Activated T-cell treated with anti-CD3 and anti-CD28 coated beads, Interleukin-2, amount 50 U/mL, for 1 hour (primary cell): ENCODE measurements at places on chromosomes 3 and 15.

DNA sequence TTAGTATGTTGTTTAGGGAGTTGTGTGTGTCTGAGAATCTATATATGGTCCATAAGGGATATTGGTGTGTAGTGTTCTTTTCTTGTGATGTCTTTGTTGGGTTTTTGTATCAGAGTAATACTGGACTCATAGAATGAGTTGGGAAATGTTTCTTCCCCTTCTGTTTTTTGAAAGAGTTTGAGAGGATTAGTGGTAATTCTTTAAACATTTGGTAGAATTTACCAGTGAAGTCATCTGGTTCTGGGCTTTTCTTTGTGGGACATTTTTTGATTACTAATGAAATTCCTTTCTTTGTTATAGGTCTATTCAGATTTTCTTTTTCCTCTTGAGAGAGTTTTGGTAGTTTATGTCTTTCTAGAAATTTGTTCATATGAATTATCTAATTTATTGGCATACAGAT, 16.9 kb downstream of the ACKR2 start:
- DNase-seq = no peak

GRCh38 chr3:172595664-172596393, 72.6 kb upstream of the TNFSF10 start:
- DNase-seq = no peak

GRCh38 chr3:37130984-37131859, 43.2 kb downstream of the LRRFIP2 start:
- DNase-seq = no peak

- no peak for DNase-seq
These were observed 6.3 kb upstream of the FES start for GRCh38 chr15:90877996-90878395.

- DNase-seq = no peak
These were observed 1.2 kb downstream of the SLC12A6 start for GRCh38 chr15:34336231-34336990.

DNA sequence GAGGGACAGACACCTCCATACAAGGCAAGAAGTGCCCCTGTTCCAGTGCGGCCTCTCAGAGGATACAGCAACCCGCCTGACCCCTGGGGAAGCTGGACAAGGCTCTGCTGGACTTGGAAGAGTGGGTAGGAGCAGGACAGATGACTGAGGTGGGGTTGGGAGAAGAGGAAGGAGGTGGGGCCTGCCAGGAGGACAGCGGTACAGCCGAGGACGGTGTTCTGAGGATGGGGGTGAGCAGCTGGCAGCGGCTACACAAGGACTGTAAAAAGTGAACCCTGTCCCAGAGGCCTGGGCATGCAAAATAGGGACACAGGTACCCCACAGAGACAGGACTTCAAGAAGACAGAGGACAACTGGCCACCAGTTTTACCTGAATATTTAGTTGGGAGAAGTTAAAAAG, 23.5 kb upstream of the ELP6 start:
- DNase-seq = no peak

GRCh38 chr3:119517112-119517511, 18.8 kb downstream of the TIMMDC1 start:
- DNase-seq = no peak
